ENCODE measurements at places on chromosomes 6 and 20. TPM values are rescaled to one million over a fixed set of nuclear protein-coding genes. Genes with fewer than 3 reads are reported as not detected.

- H3K27ac ChIP-seq = no peak overlapping the region
- no peak overlapping the region for H3K4me3 ChIP-seq
- no peaks in the 10 kb centered on the region for H3K36me3 ChIP-seq
- no peak for DNase-seq
- no peaks in the 10 kb centered on the region for H3K27me3 ChIP-seq
Observed at GRCh38 chr6:43373252-43373875, 3.9 kb upstream of the ZNF318 start.

DNA sequence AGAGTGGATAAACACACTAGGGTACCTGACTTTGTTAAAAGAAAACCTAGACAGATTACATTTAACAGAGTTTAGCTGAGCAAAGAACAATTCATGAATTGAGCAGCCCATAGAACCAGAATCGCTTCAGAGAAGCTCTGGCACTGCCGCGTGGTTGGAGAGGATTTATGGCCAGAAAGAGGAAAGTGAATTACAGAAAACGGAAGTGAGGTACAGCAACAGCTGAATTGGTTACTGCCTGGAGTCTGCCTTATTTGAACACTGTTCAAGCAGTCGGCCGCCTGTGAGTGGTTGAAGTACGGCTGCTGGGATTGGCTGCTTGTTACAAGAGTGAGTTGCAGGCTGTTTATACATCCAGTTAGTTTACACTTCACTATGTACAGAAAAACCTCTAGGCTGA, 253.8 kb upstream of the CDYL start:
- H3K27ac ChIP-seq = no peak overlapping the region
- no peaks in the 10 kb centered on the region for H3K36me3 ChIP-seq
- H3K4me1 ChIP-seq = no peaks in the 10 kb centered on the region
- no peak for DNase-seq
- H3K4me3 ChIP-seq = no peak overlapping the region

DNA sequence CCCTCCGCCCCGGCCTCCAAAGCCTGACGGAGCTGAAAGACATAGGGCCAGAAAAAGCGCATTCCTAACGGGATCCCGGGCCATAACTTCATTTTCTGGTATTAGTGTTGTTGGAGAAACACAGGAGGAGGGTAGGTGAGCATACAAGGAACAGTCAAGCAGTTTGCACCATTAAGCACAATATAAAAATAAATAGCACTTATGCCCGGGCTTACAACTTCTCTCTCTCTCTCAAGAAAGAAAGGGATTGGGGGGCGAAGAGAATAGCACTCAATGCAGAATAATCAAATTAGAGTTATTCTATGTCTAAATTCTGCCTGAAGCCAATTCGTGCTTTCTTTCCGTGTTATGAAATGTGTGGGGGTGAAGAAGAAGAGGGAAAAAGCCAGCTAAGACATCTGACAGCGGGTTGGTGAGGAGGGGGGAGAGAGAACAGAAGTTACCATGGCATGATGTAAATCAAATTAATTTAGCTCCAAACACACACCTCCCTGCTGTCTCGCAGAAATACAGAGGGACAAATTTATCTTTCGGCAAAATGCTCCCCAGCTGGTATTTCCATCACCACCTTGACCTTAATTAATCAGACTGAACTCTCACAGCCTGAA, 508 bp upstream of the METTL24 start:
- H3K27ac ChIP-seq = no peak overlapping the region
- H3K4me1 ChIP-seq = peaks cover 10% of the 10 kb centered on the region
- no peak for DNase-seq
- H3K27me3 ChIP-seq = peaks cover 17% of the 10 kb centered on the region

GRCh38 chr6:144140867-144141266, 9.4 kb upstream of the STX11 start:
- no peak overlapping the region for H3K27ac ChIP-seq
- H3K27me3 ChIP-seq = no peaks in the 10 kb centered on the region
- H3K4me3 ChIP-seq = no peak overlapping the region
- no peaks in the 10 kb centered on the region for H3K4me1 ChIP-seq
- H3K36me3 ChIP-seq = no peaks in the 10 kb centered on the region

GRCh38 chr20:29743101-29743931, 1514.1 kb upstream of the DEFB115 start:
- DNase-seq = no peak
- H3K27me3 ChIP-seq = no peaks in the 10 kb centered on the region
- H3K36me3 ChIP-seq = no peaks in the 10 kb centered on the region
- H3K27ac ChIP-seq = no peak overlapping the region

DNA sequence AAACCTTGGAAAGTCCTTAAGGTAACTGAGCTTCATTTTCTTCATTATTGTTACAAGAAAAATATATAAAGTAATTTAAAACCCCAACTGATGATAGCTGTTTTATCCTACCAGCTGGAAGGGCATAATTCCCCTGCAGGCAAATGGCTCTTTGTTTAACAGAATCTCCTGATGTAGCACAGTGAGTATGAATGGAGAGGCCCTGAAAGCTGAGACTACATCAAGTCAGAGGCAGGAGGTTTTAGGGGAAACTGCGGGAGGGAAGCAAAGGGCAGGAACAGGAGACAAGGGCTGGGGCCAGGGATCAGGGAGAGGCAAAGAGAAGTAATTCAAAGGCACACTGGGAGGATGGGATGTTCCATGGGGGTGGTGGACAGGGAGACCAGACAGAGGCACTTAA, 119.0 kb upstream of the LRFN2 start:
- H3K4me1 ChIP-seq = no peaks in the 10 kb centered on the region
- no peaks in the 10 kb centered on the region for H3K36me3 ChIP-seq
- H3K27me3 ChIP-seq = no peaks in the 10 kb centered on the region
- no peak overlapping the region for H3K4me3 ChIP-seq
- H3K27ac ChIP-seq = no peak overlapping the region

GRCh38 chr6:112193117-112193516, 61.2 kb downstream of the LAMA4 start:
- H3K36me3 ChIP-seq = no peaks in the 10 kb centered on the region
- no peaks in the 10 kb centered on the region for H3K4me1 ChIP-seq

DNA sequence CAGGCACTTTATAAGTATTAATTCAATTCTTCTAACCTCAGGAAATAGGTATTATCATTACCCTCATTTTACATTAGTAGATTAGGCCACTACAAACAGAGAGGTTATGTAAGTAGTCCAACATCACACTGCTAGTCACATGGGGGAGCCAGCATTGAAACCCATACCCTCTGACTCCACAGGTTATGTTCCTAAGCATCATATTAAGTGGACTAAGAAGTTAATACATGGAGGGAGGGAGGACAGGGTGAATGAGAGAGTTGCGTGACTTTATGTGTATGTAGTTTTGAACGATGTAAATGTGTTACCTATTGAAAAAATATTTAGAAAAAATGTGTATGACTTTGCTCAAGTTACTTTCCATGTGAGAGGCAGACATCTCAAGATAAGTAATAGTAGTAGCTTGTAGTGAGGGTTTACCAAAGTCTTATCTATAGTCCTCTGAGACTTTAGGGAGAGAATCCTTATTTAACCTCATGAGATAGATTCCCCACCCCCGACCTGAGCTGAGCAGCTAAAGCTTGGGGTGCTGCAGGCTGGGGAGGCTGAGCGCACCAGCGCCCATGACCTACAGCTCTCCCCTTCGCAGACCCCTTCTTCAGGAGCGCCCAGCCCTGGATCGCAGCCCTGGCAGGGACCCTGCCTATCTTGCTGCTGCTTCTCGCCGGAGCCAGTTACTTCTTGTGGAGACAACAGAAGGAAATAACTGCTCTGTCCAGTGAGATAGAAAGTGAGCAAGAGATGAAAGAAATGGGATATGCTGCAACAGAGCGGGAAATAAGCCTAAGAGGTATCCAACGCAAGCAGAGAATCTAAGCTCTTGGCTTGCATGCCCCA, 7.5 kb downstream of the BTN3A2 start:
- peaks cover 76% of the 10 kb centered on the region for H3K36me3 ChIP-seq
- DNase-seq = no peak
- no peak overlapping the region for H3K4me3 ChIP-seq
- H3K27ac ChIP-seq = no peak overlapping the region

- H3K4me3 ChIP-seq = no peak overlapping the region
- no peaks in the 10 kb centered on the region for H3K27me3 ChIP-seq
- H3K27ac ChIP-seq = peak overlapping the region; percentile 92
- H3K4me1 ChIP-seq = peaks cover 73% of the 10 kb centered on the region
- H3K36me3 ChIP-seq = no peaks in the 10 kb centered on the region
Observed at GRCh38 chr6:170443151-170443662, 109.9 kb downstream of the PSMB1 start.

Gene MEA1
- 29.6 TPM for total RNA-seq

Gene PROCR
- total RNA-seq = 9.3 TPM

Gene GABRR1
- total RNA-seq = 0.07 TPM

Gene BEND3
- 1.3 TPM for total RNA-seq

Gene NRM
- 7.4 TPM for total RNA-seq
